Stimulated activated CD8-positive, alpha-beta memory T cell treated with anti-CD3 and anti-CD28 coated beads, Interleukin-4, amount 100 ng/mL, for 1 hour (primary cell): ENCODE measurements at places on chromosomes 6 and 20.

- DNase-seq: no peak
Measured at GRCh38 chr6:56552187-56553130, 90.2 kb downstream of the DST start.

- DNase-seq: no peak
Measured at GRCh38 chr6:88952065-88952704, 11.2 kb downstream of the RNGTT start.

- DNase-seq: no peak
Measured at GRCh38 chr6:161434921-161435747, 161.3 kb upstream of the AGPAT4 start.

DNA sequence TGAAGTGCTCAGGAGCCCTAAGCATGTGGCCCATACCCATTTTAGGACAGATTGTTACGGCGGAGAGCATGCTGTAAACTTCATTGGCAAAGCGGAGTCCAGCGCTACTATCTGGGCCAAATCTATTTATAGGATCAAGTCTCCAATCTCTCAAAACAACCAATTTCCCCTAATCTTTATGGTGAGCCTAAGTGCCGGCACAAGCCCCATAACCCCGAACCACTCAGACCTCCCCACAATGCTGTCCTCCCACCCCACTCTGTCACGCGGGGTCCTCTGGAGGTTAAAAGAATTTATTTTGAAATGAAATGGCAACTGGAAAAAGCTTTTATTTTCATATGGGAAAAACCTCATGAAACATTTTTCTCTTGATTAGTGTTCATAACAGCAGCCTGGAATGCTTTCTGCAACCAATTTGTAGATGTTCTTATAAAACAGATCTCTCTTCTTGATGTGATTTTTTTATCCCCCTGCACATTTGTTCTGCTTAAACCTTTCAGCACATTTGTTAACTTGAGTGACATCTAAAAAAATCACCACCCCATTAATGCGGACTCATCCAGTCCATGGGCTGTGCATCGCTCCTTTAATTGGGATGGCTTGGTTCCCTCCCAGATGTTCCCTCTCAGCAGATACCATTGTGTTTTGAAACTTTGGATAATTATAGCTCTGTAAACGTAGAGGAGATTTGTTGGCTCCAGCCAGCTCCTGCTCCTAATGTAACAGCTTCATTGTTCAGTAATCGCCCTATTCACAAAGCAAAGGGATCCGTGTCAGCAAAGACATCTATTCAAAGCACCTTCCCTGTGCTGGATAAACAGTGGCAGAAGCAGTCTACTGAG, 323.6 kb downstream of the CD83 start:
- no peak for DNase-seq
